ENCODE measurements at places on chromosomes 2 and 18.

GRCh38 chr2:96156926-96157648 lies 11.8 kb upstream of the DUSP2 start:
- no peak for DNase-seq

- DNase-seq: peak; percentile 3
These were observed 118.7 kb downstream of the EPB41L3 start for GRCh38 chr18:5424903-5425664.

DNA sequence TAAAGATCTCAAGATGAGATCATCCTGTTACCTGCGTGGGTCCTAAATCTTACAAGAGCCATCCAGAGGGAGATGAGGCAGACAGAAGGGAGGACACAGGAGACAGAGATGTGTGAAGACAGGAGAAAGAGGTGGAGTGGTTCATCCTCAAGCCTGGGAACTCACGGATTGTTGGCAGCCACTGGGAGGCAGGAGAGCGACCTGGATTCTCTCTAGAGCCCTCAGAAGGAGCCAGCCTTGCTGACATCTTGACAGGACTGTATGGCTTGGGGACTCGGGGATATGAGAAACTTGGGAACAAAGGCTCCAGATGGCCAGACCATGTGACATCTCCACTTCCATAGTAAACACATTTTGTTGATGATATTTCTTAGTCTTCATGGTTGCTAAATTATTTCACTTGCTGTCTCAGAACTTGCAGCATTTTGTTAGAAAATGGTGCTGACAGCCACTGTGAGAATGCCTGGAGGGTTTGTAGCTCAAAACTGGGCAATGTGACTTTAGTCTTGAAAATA lies 57.8 kb upstream of the MC2R start:
- DNase-seq: no peak

- no peak for DNase-seq
These were observed 124.6 kb downstream of the LRATD1 start for GRCh38 chr2:14756981-14757657.

- no peak for DNase-seq
These were observed 40.2 kb downstream of the ALK start for GRCh38 chr2:29881089-29881730.

DNA sequence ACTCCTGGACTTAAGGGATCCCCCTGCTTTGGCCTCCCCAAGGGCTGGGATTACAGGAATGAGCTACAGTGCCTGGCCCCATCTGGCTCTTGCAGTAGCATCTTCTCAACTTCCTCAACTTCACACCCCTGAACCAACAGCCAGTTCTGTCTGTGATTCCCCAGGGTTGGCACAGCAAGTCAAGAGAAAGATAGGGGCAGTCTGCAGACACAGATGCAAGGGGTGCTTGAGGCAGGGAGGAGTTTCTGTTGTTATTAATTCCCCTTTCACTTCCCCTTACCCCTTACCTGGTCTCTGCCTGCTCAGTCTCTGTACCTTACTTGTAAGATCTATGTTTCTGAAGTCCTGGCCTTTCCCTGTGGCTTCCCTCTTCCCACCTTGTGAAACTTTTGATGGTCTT lies 54.1 kb upstream of the MEX3C start:
- no peak for DNase-seq

DNA sequence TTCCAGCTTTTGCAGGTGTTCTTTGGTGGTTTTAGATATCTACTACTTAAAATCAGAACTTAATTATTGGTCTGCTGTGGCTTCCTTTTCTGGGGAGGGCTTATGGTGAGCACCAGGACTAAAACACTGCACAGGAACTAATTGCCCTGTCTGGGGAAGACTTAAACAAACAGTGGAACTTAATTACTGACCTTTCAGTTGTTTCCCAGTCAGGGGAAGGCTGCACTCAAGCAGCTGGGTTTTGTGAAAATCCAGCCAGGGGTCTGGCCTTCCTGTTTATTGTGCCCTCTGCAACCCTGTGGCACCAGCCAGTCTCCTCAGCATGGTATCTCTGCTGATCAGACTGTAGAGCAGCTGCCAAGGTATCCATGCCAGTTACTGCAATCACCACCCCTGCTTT lies 398.2 kb downstream of the ADCYAP1 start:
- peak; percentile 29 for DNase-seq

DNA sequence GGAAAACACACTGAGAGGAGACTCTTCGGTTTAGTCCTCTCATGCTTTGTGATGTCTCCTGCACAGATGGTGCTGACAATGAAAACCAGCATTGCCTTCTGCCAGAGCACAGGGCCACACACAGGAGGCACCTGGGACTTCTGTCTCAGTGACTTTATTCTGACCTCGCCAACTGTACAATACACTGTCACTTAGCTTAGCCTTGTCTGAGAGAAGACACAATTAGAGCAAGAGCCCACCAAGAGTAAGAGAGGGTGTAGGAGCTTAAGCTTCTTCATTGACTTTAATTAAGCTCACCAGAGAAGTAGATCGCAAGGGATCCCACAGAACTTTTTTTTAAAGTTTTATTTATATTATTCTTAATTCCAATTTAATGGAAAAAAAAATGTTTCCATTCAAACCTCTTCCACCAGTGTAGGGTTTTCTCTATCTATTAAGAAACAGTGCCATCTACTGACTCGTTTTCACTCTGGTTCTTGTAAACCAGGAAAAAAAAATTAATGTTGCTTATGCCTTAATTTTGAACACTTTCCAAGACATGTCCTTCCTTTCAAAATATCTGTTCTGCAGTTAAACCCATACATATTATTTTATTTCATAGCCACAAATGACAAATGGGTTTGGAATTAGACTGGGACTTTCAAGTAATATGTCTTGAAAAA lies 42.4 kb upstream of the DDX18 start:
- DNase-seq: peak; percentile 12

DNA sequence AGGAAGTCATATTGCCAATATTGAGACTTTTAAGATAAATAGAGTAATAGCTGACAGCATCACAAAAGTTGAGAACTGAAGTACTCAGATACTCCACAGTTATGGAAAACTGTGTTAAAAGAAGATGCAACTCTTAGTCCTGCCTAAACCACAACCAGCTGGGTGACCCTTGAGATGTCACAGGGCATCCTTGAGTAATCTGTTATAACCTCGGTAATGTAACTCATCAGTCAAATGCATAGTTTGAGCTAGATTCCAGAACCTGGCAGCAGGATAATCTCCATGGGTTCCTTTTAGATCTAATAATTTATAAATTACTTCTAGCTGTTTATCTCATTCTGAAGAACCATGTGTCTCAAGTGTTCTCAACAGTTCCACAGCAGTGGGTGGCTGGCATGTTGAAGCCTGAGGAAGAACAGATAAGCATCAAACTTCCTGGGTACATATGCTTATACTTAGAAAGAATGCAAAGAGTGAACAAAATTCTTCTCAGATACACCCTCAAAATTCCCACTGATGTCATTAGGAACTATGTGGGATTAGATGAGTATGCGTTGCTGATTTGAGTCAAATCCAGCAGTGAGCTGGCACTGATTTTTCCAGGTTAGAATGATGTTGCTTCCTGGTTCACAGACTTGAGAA lies 304.1 kb upstream of the ERBB4 start:
- no peak for DNase-seq

GRCh38 chr18:3655254-3656050 lies 205.5 kb downstream of the TGIF1 start:
- DNase-seq: peak; percentile 57

DNA sequence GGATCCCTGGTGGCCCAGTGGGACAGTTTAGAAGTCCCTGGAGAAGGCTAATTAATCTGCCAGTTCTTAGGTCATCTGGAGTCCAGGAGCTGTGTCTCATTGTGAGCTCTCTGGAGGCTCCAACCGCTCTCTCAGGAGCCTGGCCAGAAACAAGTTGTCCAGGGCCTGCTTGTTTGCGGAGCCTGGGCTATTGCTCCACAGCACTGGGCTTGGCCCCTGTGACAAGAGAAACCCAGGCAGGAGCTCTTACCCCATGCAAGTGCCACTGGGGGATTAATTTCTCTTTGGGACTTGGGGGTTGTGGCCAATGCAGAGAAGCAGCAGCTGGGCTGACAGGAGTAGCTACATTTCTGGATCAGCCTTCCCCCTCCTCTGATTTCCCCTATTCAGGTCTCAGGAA lies 24.5 kb upstream of the TNP1 start:
- no peak for DNase-seq
